GM18507 (cell line): ENCODE measurements at places on chromosomes 7 and 10.

DNA sequence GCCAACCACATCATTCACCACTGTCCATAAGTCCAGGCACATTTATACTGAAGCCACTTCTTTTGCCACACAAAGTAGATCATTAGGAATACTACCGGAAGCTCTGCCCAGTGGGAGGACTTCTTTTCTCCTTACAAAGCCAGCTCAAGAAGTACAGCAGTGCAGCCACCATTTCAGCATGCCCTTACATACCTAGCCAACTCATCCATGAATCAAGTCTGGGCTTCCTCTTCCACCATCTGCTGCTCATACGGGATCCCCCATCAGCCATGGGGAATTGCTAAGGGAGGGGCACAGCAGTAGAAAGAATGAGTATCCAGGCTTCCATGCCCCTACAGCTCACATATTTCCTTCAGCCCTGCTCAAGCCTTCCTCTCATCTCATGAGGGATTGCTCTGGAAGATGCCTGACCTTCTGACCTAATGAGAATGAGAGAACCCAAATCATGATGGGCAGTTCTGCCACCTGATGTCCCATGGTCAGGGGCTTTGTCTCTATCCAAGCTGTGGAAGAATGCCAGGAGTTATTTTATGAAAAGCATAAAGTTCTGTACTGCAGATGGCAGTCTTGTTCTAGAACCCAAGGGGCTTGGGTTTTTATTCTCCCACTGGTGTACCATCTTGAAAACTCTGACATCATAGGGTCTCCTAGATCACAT, 39.5 kb downstream of the ACSM6 start:
- DNase-seq, result no peak

DNA sequence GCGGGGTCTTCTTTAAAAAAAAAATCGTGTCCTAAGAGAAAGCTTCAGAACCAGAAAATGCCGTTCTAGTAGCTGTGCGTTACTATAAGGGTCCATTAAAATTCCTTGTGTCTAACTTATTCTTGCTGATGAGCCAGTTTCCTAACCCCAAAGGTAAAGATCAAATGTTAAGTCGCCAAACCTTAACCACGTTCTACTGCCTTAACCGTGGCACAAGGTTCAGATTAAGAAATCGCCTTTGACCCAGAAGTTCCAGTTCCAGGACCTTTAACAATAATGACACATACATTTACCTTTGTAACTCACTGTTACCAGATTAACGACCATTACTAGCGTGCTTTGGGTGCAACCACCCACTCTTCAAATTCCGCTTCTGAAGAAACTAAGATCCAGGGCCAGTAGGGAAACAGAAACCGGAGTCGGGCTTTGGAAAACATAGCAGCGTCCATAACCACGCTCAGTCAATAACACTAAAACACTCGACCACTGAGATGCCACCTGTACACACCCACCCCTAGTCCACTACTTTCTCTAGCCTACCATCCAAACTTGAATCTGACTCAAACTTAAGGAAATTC, 620 bp downstream of the BET1 start:
- DNase-seq, result no peak

GRCh38 chr10:131044379-131045111, 267.0 kb downstream of the TCERG1L start:
- DNase-seq, result no peak

- no peak for DNase-seq
Observed at GRCh38 chr7:93036807-93037206, 81.0 kb downstream of the SAMD9 start.

- no peak for DNase-seq
Observed at GRCh38 chr7:33258491-33258951, 129.2 kb downstream of the BBS9 start.

GRCh38 chr7:11648980-11649379, 183.0 kb downstream of the THSD7A start:
- DNase-seq, result no peak
